Stimulated activated CD4-positive, alpha-beta T cell treated with anti-CD3 and anti-CD28 coated beads, TNF-alpha, amount 100 ng/mL, for 4 hours (primary cell): ENCODE measurements at places on chromosomes 12 and 14.

- no peak for DNase-seq
Observed at GRCh38 chr12:17235996-17236395, 630.0 kb upstream of the LMO3 start.

DNA sequence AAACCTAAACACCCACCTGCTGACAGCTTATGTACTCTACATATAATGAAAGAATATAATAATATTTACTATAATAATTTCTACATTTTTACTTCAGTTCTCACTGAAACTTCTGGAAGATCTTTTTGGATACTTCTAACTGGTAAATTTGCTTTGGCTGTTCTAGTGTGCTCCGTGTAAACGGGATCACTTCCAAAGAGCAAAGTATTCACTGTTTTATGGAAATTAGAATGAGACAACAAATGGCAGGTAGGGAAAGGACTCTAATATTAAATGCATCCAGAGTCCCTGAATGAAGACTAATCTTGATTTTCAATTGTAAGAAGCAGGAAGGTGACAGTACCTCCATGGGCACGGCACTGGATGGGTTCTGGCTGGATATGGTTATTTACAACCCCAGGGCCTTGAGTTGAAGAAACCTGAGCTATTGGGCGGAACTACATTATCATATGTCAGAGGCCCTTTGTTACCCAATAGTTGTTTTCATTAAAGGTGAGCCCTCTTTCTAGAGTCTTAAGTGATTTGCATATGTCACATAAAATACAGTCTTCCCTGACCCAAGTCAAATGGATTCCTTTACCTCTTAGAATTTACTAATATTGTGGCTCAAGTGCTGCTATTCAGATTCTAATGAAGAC is 10.7 kb downstream of the ERP29 start:
- DNase-seq = no peak

- no peak for DNase-seq
Observed at GRCh38 chr12:54948171-54948570, 36.4 kb downstream of the TESPA1 start.

- no peak for DNase-seq
Observed at GRCh38 chr12:110256780-110257431, 24.1 kb upstream of the ATP2A2 start.

DNA sequence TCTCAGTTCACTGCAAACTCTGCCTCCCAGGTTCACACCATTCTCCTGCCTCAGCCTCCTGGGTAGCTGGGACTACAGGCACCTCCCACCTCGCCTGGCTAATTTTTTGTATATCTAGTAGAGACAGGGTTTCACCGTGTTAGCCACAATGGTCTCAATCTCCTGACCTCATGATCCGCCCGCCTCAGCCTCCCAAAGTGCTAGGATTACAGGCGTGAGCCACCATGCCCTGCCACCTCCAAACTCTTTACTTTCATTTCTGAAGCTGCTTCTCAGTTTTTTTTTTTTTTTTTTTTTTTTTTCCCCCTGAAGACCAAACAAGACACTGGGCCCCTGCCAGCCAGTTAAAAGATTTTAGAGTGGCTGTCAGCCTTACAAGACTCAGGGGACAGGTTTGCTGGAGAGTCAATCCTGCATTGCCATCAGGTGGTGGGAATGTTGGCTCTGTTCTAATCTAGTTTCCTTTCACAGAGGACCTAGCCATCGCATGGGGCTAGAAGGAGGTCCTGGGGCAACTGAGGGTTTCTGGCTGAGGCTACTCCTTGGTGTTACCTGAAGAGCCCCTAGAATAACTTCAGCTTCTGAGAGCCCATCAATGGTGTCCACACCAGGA is 37.4 kb upstream of the HIGD1C start:
- DNase-seq = no peak

DNA sequence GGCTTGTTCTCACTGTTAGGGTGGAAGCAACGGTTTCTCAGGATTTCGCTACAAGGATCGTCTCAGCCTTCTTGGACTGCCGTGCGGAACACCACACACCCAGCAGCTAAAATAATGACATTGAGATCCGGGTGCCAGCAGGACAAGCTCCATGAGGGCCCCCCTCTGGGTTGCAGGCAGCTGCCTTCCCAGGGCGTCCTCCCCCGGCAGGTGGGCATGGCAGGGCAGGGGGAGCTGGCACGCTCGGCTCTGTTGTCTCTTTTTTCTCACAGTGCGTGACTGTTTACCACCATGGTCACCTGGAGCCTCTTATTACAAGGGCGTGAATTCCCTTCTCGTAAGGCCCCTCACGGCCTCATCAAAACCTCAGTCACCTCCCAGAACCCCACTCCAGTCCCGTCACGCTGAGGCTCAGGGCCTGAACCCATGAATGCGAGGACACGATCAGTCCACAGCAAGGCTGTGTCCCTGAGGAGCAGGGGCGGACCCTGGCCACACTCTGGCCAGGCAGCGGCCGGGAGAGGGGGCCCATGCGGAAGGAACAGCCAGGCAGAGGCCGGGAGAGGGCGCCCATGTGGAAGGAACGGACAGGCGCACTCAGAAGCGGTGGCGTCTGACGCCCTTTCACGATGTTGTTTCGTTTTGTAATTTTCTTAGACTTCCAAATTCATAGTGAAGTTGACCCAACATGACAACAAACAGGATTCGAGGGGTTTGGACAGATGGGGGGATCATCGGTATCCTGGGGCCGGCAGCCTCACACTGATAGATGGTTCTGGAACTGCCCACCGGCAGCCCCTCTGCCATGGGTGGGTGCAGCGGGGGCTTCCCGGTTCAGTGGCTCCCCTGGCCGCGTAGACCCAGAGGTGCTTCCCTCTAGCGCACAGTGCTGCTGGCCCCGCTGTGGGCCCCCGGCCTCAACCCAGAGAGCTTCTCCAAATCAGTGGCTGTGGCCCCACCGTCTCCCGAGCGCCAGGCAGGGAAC is 10.0 kb downstream of the LRCOL1 start:
- no peak for DNase-seq

GRCh38 chr12:59733200-59733599 is 137.4 kb downstream of the SLC16A7 start:
- no peak for DNase-seq

DNA sequence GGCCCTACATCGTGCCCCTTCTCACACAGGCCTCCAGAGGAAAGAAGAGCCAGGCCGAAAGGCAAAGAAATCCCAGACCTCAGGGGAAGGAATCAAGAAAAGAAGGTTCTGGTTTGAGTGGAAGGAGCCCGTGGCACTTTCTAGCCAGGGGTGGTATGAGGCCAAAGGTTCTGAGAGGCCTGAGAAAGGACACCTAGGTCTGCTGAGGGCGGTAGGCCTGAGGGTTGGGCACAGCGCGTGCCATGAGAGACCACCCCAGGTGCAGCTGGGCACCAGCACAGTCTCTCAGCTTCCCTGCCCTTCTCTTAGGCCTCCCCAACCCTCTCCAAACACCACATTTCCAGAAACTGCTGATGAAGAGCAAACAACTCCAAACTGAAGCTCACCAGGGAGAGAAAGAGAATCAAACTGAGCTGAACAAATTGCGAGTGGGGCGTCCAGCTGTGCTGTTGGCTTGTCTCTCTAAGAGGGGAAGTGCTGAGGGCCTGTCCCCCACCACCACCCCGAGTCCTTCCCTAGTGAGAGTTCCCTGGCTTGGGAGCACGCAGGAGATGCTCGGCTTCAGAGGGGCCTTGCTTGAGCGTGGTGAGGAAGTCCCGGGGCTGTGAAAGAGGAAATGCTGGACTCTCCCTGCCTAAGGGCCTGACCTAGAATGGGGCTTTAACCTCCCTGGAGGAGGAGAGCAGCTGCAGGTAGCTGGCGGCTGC is 184.8 kb downstream of the ZFP36L1 start:
- no peak for DNase-seq

GRCh38 chr12:115010324-115010995 is 326.5 kb upstream of the TBX3 start:
- no peak for DNase-seq

DNA sequence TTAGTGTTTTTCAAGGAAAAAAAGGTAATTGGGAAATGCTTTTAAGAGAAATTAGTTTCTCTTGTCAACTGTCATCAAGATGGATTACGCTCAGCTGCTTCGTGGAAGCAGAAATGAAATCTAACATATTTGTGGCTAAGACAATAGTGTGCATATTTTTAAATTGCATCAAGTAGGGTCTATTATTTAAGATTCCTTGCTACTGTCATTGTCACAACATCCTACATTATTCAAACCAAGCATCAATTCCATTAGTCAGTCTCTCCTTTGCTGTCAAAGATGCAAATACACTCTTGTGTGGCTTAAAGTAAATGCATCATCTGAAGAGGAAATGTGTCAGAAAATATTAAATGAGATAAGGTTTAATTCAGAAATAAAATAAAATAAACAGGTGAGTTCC is 1277.6 kb upstream of the SEL1L start:
- no peak for DNase-seq

- DNase-seq = no peak
Observed at GRCh38 chr14:34676516-34677211, 37.7 kb downstream of the CFL2 start.

GRCh38 chr12:128938886-128939285 is 85.6 kb downstream of the GLT1D1 start:
- no peak for DNase-seq

DNA sequence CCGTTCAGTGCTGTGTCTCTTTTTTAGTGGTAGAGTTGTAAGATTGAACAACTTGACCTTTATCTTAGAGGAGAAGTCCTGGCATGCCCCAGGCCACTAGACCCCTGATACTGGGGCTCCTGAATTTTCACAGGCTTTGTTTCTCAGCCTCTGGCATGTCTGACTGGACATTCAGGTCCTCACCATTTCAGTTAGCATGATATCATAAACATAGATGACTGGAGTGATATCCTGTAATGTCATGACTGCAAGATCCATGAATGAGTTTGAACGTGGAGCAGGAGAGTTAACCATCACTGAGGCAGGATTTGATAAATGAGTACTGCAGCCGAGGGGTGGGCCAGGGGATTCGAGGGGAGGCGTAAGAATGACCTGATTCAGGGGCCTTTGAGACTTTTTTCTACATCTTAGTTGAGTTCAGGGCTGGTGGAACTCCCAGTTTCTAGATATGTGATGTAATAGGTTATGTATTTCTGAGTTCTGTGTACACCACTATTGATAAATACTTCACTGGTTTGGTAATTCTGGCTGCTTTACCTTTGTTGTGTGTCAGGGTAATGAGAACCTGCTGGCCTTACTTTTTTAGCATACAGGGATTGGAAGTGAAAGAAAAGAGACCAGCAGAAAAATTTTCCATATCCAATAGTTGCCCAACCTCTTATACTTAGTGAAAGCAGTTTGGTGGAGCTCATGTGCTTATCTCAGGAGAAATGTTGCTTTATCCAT is 217.0 kb downstream of the SYNE2 start:
- no peak for DNase-seq

GRCh38 chr14:103519837-103520212 is 2.8 kb downstream of the CKB start:
- no peak for DNase-seq

- no peak for DNase-seq
Observed at GRCh38 chr12:66531766-66532165, 147.1 kb downstream of the GRIP1 start.

DNA sequence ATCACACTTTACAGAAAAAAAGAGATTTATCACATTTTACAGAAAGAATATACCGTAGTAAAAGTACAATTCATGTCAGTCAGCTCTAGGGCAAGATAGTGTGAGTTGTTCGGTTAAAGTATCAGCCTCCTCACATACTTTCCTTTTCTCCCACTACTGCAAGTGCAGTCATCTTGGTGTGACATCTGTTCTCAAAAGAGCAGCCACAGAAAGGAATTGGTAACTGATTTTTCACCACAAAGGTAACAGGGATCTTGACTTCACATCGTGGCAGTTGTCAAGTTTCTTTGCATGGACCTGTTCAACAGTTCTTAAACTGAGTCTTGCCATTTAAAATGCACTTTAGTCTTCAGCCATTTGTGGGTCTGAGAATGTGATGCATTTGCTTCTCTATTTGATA is 5.0 kb upstream of the E2F7 start:
- DNase-seq = no peak

DNA sequence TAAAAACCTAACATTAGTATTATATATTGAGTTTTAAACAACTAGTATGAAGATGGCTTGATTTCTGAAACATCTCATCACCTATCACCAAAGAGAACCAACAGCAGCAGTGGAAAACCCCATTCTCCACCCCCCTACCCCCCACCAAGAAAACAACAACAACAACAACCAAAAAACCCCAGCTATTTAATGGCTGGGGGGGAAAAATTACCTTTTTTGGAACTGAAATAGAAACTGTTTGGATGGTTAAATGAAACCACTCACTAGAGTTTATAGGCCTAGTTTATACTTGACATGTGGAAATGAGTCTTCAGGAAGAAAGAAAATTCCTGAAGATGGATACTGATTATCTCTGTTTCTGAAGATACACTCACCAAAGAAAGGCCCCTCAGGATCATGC is 30.3 kb downstream of the PPP2R5E start:
- DNase-seq = no peak

DNA sequence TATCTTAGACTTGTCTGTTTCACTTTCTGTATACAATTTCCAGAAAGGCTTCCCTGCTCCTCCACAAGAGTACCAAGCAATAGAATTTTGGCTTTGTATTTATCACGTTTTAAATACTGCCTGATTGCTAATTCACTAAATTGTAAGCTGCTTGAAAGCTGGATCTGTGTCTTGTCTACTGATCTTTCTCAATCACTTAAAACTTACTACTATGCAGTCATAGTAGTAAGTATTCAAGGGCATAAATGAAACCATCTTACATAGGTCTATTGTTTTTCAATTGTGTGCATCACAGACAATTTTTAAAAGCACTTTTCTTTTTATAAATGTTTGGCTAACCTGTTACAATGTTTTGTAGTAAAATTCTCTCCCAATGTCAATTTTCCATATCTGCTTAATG is 1.2 kb upstream of the GLIPR1L2 start:
- no peak for DNase-seq

DNA sequence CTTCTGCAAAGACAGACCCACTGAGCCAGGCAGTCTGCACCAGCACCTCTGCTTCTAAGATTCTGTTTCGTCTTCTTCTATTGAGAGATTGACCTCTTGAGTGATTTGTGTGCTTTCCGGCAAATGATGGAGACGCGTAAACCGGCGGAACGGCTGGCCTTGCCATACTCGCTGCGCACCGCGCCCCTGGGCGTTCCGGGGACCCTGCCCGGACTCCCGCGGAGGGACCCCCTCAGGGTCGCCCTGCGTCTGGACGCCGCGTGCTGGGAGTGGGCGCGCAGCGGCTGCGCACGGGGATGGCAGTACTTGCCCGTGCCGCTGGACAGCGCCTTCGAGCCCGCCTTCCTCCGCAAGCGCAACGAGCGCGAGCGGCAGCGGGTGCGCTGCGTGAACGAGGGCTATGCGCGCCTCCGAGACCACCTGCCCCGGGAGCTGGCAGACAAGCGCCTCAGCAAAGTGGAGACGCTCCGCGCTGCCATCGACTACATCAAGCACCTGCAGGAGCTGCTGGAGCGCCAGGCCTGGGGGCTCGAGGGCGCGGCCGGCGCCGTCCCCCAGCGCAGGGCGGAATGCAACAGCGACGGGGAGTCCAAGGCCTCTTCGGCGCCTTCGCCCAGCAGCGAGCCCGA is 703 bp downstream of the ASCL4 start:
- no peak for DNase-seq

DNA sequence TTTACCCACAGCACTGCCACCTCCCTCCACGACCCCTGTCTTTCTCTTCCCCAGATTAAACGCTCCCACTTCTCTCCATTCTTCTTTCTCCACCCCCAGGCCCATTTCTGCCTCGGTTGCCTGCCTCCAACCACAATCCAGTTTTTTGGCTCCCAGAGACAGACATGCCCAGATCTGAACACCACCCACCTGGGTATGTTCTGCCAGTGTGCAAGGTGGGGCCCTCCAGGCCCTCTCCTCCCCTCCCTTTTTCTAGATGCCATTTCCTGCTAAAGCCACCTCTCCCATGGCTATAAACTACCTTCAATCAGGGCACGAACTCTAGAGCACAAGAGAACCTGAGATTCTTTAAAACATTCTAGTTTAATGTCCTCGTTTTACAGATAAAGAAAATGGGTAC is 63.3 kb downstream of the IRF2BPL start:
- no peak for DNase-seq
